ENCODE measurements at places on chromosomes 1 and 21. TPM values are rescaled to one million over a fixed set of nuclear protein-coding genes. Genes with fewer than 3 reads are reported as not detected.

FAM131C gene
- total RNA-seq, result not detected

- no peak overlapping the region for H3K27ac ChIP-seq
- no peak overlapping the region for H3K4me3 ChIP-seq
- no peaks in the 10 kb centered on the region for H3K36me3 ChIP-seq
- no peaks in the 10 kb centered on the region for H3K4me1 ChIP-seq
Observed at GRCh38 chr21:16968436-16968835, 544.4 kb upstream of the CXADR start.

DISP3 gene
- total RNA-seq, result 0.11 TPM

DNA sequence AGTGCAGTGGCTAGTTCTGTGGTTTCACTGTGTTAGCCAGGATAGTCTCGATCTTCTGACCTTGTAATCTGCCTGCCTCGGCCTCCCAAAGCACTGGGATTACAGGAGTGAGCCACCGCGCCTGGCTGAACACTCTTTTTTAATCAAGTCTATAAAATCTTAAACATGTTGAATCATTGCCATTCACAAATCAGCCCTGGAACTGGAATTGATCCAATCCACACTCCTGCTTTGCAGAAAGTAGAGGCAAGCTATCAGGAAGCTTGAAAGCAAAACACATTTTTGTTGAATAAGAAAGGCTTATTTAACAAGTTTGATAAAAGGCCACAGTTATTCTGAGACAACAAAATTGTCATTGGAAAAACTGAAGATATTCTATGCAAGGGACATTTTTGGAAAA is 18.3 kb upstream of the EFHD2 start:
- no peak overlapping the region for H3K4me3 ChIP-seq
- no peak overlapping the region for H3K27ac ChIP-seq
- H3K27me3 ChIP-seq, result peaks cover 2% of the 10 kb centered on the region

- peaks cover 42% of the 10 kb centered on the region for H3K4me1 ChIP-seq
- H3K27ac ChIP-seq, result no peak overlapping the region
- no peak for DNase-seq
- H3K36me3 ChIP-seq, result peaks cover 6% of the 10 kb centered on the region
Observed at GRCh38 chr21:43731476-43731875, 12.5 kb downstream of the PDXK start.

DNA sequence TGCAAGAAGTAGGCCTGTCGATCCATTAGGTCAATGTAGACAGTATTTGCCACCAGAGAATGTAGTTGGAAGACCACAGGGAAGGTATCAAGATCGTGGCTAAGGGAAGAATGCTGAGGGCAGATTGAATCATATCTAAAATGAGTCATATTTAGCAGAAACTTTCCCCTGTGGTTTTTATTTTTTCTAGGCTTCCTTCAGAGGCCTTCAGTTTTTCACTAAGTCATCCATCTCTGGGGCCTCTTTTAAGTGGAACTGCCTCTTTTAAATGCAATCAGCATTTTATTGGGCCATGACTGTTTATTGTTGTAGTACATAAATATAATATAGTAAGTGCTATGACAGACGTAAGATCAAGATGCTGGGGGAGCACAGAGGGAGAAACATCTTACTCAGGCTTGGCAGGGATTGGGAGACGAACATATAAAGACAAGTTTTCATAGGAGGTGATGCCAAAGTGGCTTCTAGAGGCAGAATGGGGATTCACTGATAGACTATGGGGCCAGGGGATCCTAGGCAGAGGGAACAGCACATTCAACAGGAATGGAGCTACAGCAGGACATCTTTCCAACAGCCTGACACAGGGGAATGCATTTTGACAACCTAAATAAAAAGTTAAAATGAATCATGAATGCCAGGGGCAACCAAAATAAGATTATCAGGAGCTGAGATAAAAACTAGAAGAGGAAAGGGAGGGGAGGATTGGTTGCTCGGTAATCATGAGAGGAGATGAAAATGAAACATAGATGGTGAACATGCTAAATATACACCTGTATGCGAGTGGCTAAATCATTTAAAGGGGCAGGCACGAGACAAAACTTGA is 20.1 kb downstream of the UBE2U start:
- DNase-seq, result no peak
- no peaks in the 10 kb centered on the region for H3K4me1 ChIP-seq
- no peak overlapping the region for H3K27ac ChIP-seq

- DNase-seq, result peak; percentile 36
- no peaks in the 10 kb centered on the region for H3K36me3 ChIP-seq
- no peaks in the 10 kb centered on the region for H3K4me1 ChIP-seq
- no peak overlapping the region for H3K4me3 ChIP-seq
- H3K27me3 ChIP-seq, result no peaks in the 10 kb centered on the region
Observed at GRCh38 chr1:66729119-66729518, 23.1 kb upstream of the DYNLT5 start.

GRCh38 chr21:36564647-36565046 is 84.7 kb upstream of the CLDN14 start:
- no peaks in the 10 kb centered on the region for H3K36me3 ChIP-seq
- no peak for DNase-seq
- no peak overlapping the region for H3K27ac ChIP-seq
- H3K4me3 ChIP-seq, result no peak overlapping the region
- H3K4me1 ChIP-seq, result no peaks in the 10 kb centered on the region

GRCh38 chr1:99782397-99782796 is 16.0 kb upstream of the FRRS1 start:
- H3K36me3 ChIP-seq, result no peaks in the 10 kb centered on the region
- DNase-seq, result no peak

DNA sequence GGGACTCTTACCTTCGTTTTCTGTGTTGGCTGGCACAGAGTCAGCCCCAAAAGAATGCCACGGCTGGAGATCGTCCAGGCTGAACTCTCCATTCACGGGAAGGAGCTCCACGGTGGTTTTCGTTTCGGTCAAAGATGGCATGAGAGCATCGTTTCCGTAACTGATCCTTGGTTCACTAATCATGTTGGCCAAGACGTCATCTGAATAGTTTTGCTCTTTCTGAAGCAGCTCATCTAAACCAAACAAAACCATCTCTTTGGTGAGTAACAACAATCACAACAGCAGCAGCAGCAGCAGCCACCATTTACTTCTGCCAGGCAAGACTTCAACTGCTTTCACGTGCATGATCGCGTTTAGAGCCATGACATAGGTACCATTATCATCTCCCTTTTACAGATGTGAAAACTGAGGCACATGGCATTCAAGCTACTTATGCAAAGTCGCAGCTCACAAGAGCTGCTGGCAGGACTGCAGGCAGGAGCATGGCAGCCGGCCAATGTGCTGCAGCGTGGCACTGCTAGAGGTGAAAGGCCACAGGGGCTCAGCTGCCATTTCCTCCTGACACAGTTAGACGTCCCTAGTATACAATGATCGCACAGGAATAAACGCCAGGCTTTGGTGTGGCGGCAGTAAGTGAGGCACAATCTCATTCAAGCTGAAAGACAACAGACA is 177.1 kb downstream of the GABPA start:
- H3K27ac ChIP-seq, result no peak overlapping the region
- H3K4me3 ChIP-seq, result no peak overlapping the region
- H3K36me3 ChIP-seq, result no peaks in the 10 kb centered on the region
- H3K27me3 ChIP-seq, result no peaks in the 10 kb centered on the region
- DNase-seq, result no peak
- H3K4me1 ChIP-seq, result no peaks in the 10 kb centered on the region

GRCh38 chr1:165851034-165851658 is 23.7 kb downstream of the UCK2 start:
- H3K4me3 ChIP-seq, result no peak overlapping the region
- H3K27me3 ChIP-seq, result no peaks in the 10 kb centered on the region
- H3K36me3 ChIP-seq, result no peaks in the 10 kb centered on the region
- H3K27ac ChIP-seq, result no peak overlapping the region
- no peak for DNase-seq

- no peaks in the 10 kb centered on the region for H3K36me3 ChIP-seq
- no peak overlapping the region for H3K4me3 ChIP-seq
- H3K4me1 ChIP-seq, result no peaks in the 10 kb centered on the region
- no peak for DNase-seq
- H3K27ac ChIP-seq, result no peak overlapping the region
Observed at GRCh38 chr1:7373251-7373650, 397.8 kb upstream of the VAMP3 start.

DNA sequence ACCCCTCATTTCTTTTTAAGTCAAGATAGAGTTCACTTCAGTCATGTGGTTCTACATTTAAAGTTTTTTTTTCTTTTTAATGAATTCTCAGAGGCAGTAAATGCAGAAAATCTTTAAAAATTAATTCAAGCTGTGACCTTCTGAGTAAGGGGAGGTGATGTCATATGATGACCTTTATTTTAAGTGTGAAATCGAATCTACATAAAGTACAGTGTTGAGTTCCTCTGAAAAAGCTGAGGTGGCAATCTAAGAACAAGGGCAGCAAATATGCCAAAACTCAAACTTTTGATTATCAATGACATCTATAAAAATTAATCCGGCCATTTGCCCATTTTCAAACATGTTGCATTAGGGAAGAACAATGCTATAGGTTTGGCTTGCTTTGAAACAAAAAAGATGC is 173.5 kb downstream of the CDC7 start:
- DNase-seq, result no peak
- H3K4me3 ChIP-seq, result no peak overlapping the region
- no peak overlapping the region for H3K27ac ChIP-seq
- no peaks in the 10 kb centered on the region for H3K4me1 ChIP-seq

DNA sequence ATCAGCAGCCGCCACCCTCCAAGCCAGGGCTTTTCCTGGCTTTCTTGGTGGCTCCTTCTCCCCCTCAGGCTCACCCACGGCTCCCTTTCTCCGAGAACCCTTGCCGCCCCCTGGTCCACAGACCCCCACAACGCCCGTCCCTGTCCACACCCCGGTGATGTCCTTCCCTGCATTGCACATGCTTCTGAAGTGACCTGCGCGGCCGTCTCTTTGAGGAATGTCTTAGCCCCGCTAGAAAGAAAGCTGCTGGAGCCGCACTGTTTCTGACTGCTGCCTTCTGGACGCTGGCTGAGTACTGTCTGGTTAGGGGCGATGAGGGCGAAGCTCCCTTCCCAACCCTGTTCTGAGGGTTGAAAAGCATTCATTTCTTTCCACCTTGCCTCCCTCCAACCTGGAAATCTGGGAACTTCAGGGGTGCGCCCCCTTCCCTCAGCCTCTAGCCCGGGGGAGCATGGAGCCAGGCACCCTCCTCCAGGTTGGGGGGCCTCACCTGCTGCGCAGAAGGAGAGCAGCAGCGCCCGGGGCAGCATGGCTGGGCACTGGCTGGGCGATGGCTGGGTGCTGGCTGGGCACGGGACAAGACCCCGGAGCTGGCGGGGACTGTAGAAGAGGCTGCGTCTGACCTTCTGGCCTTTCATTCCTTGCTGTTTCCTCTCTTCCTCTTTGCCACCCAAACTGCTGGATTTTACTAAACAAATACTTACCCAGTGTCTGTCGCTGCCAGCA is at the start of gene CLEC20A:
Gene CLEC20A (minus strand): TSS at position 555 of the 726 bp plus-strand sequence. CDS start 25 bp downstream, at position 530.
- no peaks in the 10 kb centered on the region for H3K4me1 ChIP-seq
- no peak within 1 kb of the TSS for H3K27ac ChIP-seq
- no peaks in the 10 kb centered on the region for H3K36me3 ChIP-seq
- DNase-seq, result no peak
- H3K4me3 ChIP-seq, result no peak within 1 kb of the TSS

DNA sequence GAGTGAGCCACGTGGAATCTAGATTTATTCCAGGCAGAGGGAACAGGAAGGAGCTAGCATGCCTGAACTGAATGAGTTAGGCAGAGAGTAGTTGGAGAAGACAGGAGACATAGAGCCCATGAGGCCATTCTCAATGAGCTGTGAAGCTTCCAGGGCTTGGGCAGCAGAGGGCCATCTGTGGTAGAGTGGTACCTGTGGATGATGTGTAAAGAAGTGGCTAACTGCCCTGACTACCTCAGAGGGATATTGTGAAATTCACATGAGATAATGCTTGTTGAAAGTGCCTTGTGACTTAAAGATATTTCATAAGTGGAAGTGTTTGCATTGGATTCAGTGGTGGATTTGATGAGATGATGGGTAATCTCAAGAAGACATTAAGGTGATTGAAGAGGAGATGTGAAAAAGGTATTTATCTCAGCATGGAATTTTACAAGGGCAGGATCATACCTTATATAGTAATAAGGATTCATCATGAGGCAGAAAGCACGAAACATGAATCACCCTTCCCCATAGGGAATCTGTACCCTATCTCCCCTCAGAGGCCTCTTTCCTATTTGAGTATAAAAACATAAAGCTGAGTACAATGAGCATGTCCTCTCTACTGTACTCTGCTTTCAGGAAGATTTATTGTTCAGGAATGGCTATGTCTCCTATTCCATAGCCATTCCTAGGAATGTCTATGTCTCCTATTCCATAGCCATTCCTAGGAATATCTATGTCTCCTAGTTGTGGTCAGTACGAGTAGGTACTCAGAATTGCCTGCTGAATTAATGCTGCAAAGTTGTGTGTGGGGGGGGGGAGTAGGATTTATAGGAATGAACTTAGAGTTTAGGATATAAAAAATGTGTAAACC is 146.8 kb downstream of the PAPPA2 start:
- H3K27ac ChIP-seq, result no peak overlapping the region
- no peaks in the 10 kb centered on the region for H3K36me3 ChIP-seq
- no peak overlapping the region for H3K4me3 ChIP-seq
- no peaks in the 10 kb centered on the region for H3K4me1 ChIP-seq

XPR1 gene
- total RNA-seq, result 16.8 TPM

SPATA46 gene
- not detected for total RNA-seq

GRCh38 chr1:223226271-223226670 is 83.2 kb upstream of the TLR5 start:
- H3K27ac ChIP-seq, result no peak overlapping the region
- no peaks in the 10 kb centered on the region for H3K27me3 ChIP-seq
- no peaks in the 10 kb centered on the region for H3K36me3 ChIP-seq
- peaks cover 32% of the 10 kb centered on the region for H3K4me1 ChIP-seq

NUP210L gene
- total RNA-seq, result 0.19 TPM

DNA sequence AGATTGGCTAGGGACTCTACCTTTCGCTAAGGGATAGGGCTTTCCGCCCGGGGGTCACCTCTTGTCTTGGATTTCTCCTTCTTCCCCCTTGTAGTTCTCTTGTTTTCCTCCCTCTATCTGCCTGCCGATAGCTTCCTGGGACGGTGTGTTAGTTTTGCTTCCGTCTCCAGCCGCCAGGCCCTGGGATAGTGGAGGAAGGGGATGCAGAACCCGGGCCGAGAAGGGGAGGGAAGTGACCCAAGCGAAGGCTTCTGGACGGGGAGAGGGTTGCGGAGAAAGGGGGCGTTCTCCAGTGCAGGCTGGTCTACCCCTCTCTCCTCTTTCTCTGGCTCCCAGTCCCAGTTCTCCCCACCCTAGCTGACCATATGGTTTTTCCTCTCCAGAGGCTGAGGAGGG is 871 bp downstream of the TUFT1 start:
- no peaks in the 10 kb centered on the region for H3K27me3 ChIP-seq
- peak overlapping the region; percentile 57 for H3K27ac ChIP-seq
- H3K4me1 ChIP-seq, result peaks cover 18% of the 10 kb centered on the region
- DNase-seq, result no peak
- H3K4me3 ChIP-seq, result peak overlapping the region; percentile 62
- H3K36me3 ChIP-seq, result no peaks in the 10 kb centered on the region

- H3K27me3 ChIP-seq, result peaks cover 4% of the 10 kb centered on the region
- peaks cover 45% of the 10 kb centered on the region for H3K4me1 ChIP-seq
- H3K27ac ChIP-seq, result no peak overlapping the region
- no peaks in the 10 kb centered on the region for H3K36me3 ChIP-seq
- peak; percentile 80 for DNase-seq
Observed at GRCh38 chr1:67170751-67171573, 4.7 kb downstream of the IL23R start.
